NAMALWA (cell line): ENCODE measurements at places on chromosomes 7 and 10.

DNA sequence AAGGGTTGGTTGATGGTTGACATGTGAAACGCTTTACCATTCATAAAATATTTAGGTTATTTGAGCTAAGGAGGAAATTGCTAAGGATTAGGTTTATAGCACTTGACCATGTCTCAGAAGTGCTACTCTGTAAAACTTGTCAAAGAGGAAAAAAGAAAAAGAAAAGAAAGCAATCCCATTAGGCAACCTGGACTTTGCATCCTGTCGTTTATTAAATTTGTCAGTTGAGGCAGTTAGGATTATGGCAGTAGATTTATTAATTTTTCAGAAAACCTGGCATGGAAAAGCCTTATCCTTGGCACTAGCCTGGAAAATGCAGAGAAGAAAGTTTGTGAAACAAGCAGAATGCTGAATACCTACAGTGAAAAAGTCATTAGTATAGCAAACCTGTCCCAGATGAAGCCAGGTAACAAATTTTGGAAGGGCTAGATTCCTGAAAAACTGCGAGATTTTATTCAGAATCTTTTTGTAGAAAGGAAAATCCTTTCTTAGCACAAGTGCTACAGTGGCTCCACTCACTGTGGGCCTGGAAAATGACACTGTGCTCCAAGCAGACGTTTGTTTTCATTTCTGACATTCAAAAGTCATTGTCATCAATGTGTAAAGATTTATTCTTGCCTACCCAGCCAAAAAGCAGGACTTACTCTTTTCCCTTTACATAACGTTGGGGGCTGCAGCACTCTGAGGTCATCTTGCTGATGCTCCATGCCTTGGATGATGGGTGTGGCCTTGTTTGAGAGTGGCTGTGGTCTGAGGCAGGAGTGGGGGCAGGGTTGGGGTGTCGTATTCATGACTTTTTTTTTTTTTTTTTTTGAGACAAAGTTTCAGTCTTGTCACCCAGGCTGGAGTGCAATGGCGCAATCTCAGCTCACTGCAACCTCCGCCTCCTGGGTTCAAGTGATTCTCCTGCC is 664.9 kb downstream of the SUGCT start:
- no peak for DNase-seq

DNA sequence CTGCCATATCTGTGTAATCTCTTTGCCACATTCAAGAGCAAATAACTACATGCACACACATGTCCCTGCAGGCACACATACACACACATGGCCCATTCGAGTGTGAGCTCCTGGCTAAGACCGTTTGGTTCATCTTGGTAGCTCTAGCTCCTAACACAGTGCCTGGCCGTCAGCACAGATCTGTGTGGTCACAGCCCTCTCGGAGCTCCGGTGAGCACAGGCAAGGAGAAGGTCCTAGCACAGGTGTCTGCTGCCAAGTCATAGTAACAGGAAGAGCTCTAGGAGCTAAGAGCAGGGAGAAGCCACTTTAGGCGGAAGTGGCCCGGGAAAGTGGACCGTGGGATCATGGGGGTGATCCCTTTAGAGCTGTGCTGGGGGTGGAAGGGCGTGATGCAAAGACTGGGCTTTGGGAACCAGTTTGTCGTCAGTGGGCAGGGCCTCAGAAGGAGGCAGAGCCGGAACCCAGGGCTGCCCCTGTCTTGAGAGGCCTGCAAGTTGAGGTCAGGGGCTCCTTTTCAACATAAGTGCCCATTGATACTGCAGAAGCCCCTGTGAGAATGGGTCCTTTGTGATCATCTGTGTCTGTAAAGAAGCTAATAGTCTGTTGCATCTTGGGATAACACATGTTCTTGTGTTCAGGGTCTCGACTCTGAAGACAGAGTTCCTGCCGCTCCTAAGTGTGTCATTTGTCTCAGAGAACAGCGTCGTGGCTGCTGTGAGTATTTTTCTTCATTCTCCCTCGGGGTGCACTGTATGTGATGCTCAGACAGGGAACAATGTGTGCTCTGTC is 16.6 kb upstream of the ARPC1B start:
- no peak for DNase-seq

DNA sequence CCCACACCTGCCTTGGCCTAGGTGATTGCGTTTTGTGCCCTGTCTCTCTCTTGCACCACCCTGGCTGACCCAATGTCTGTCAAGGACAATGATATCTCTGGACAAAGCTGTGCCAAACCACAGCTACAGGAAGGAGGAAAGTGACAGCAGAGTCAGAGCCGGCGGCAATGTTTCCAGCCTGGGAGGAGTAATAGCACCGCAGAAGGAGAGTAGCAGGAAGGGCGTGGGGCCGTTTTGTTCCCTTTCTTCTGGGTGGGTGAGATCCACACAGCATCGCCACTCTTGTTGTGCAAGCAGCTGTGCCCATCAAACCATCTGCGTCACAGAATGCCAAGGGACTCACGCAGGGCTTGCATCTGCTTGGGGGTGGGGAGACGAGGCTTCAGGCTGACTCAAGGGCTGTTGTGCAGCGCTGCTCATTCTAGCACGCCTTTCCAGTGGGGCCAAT is 341.6 kb upstream of the AUTS2 start:
- no peak for DNase-seq

GRCh38 chr10:103966671-103967447 is at the start of gene SLK:
Gene SLK, plus strand, starts transcription at chr10:103967140. Its CDS starts 606 bp downstream, at chr10:103967746.
- peak; percentile 88 for DNase-seq

DNA sequence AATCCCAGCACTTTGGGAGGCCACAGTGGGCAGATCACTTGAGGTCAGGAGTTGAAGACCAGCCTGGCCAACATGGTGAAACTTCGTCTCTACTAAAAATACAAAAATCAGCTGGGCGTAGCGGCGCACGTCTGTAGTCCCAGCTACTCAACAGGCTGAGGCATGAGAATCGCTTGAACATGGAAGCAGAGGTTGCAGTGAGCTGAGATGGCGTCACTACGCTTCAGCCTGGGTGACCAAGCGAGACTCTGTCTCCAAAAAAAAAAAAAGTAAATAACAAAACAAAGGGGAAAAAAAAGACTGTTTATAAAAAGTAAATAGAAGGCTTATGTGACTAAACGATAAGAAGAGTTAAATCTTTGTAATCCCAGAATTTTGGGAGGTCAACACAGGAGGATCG is 15.0 kb upstream of the DNMBP start:
- no peak for DNase-seq

DNA sequence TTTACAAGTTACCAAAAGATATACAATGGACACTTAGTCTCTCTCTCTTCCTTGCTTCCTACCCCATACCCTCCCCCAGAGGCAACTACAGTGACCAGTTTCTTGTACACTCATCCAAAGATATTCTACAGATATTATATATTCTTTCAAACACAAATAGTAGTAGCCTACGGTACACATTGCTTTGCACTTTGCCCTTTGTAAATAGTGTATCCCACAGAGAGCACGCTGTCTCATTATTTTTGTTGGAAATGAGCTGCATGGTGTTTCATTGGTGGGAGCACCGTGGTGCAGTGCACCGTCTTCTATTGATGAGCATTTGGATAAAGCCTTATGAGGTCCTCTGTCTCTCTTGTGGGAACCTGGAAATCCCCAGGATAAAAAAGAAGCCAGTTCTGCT is 24.2 kb downstream of the STRA8 start:
- DNase-seq: no peak
